SK-N-SH (cell line): ENCODE measurements at places on chromosomes 2 and 18.

DNA sequence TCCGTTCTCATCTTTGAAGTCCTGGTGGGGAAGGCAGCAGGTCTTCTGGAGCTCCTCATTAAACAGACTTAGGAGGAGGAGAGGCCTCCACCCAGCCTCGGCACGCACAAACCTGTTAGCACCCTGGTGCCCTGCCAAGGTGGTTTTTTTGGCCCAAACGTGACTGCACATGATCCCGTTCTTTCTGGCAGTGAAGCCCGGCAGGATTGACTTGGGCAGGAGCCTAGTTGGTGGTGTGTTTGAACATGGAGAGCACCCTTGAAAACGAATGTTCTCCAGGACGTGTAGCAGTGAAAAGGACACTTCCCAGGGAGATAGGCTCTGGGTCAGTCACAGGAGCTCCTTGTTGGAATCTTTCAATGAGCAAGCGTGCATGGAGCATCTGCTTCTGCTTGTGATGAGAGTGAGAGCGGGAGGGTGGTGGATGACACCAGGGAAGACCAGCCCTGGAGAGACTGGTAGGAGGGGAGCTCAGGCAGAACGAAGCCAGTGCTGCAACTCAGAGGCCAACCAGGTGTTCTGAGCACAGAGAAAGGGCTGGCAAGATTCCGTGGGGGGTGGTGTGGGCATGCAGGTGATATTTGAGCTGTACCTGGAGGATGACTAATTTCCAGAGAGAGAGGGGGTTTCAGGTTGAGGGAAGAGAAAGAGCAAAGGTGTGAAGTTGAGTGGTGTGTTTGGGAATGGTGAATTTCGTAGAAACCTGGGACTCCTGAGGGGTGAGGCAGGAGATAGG lies 73.8 kb downstream of the TANC1 start:
- DNase-seq = no peak

DNA sequence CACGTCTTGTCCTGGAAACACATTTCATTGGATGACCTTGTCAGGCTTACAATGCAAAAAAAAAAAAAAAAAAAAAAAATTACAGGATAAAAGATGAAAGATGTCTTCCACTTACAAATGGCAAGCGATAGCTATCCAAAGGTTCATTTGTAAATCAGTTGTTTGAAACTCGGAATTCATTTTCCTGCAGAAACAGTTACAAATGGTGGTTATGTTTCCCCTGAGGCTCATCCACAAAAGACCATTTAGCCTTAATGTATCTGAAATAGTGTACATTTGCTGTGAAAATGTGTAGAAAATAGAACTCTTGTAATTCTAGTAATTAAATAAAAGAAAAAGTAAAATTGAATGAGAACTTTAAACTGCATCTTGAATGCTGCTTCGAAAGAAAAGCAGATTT lies 25.9 kb downstream of the DPP10 start:
- no peak for DNase-seq

GRCh38 chr2:45607701-45608100 lies 3.4 kb downstream of the SRBD1 start:
- peak; percentile 57 for DNase-seq

- DNase-seq = no peak
These were observed 205.1 kb downstream of the ARL4C start for GRCh38 chr2:234291765-234292204.

DNA sequence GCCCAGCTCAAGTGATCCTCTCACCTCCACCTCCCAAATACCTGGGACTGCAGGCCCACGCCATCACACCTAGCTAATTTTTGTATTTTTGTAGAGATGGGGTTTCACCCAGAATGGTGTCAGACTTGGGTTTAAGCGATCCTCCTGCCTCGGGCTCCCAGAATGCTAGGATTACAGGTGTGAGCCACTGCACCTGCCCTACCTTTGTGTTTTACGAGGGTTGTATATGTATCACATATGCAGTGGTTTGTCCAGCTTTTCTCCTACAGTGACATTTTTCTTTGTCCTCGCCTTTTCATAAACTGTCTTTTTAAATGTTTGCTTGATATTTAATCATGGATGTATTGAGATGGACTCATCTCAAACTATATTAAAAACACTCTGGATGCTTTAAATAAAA lies 38.5 kb downstream of the AGAP1 start:
- DNase-seq = no peak
